EH (cell line): ENCODE measurements at places on chromosomes 4 and X.
A peak's percentile ranks its signal among the peaks of the same experiment; 100 is the strongest.

DNA sequence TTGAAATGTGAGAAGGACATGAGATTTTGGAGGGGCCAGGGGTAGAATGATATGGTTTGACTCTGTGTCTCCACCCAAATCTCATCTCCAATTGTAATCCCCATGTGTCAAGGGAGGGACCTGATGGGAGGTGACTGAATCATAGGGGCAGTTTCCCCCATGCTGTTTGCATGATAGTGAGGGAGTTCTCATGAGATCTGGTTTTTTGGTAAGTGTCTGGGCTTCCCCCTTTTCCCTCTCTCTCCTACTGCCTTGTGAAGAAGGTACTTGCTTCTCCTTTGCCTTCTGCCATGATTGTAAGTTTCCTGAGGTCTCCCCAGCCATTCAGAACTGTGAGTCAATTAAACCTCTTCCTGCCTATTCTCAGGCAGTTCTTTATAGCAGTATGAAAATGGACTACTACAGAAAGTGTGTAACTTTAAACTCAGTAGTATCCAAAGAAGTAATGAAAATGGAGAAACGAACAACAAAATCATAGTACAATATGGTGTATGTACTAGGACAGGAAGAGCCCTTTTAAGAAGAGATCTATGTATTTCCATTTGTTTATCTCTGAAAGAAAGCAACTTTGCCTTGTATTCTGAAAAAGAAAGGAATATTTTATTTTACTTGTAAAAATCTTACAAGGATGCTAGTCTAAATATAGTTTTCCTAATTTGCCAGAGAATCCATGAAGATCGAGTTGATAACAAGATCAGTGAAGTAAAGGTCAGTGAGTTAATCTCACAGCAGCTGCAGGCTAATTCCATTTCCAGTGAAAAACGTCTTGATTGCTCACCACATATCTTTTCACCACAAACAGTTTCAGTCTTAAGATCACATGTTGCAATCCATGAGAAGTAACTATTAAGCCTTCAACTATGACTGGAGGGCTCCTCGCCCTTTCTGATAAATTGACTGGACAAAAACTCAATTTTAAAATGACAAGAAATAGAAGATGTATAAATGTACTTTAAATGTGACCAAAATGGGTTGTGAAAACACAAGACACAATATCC is 20.5 kb downstream of the PKD2 start:
- peak; percentile 98 for DNase-seq

GRCh38 chr4:78058591-78059523 is 1.7 kb downstream of the FRAS1 start:
- peak; percentile 55 for DNase-seq

DNA sequence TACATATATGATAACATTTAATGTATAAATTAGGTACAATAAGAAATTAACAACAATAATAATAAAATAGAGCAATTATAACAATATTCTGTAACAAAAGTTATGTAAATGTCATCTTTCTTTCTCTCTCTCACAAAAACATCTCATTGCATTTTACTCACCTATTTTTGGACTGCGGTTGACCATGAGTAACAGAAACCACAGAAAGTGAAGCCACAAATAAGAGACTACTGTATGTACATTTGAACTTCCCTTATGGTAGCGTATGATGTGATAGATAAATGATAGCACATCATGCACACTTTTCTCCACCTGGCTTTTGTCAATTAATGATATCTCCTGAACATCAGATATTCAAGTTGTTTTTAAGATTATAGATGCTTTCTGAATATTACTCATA is 80.5 kb downstream of the HNRNPD start:
- DNase-seq, result no peak

DNA sequence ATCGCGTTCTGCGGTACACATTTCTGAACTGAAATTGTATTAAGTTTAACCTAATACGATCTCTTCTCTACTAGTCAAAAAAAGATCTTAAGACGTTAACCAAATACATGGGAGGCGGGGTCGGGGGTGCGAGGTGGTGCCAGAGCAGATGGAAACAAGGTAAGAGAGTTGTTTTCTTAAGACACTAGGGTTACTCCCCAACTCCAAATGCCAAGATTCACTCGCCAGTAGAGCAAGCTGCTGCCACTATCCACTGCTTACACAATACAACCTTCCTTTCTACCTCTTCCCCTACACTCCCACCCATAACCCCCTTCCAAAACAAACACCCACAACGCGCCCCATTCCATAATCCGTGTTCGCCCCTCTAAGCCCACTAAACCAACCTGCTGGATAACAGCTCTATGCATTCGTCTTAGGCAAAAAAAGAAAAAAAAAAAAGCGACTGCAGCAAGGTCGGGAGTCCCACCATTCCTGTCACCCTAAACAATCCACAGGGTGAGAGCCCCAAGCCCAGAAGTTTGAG is 1.3 kb downstream of the LCORL start:
- peak; percentile 18 for DNase-seq

DNA sequence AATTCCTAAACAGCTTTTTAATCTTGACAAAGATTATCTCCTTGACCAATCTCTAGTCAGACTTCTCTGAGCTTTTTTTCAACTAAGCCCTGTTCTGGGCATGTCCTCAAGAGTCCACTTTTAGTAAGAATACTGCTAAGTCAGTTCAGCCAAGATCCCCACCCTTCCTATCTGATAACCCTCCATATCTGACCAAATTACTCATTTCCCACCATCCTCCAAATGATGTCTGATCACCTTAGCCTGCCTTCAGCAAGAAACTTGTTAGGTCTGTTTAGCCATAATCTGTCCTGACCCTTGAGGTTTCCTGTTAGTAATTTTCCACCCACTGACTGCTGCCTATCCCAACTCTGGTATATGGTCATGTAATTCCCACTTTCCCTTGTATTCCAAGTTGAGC is 65.2 kb downstream of the FAM13A start:
- peak; percentile 17 for DNase-seq

- DNase-seq, result peak; percentile 40
Measured at GRCh38 chr4:153223427-153223801, 19.2 kb downstream of the TRIM2 start.

- DNase-seq, result no peak
Measured at GRCh38 chrX:81537723-81538122, 335.8 kb downstream of the SH3BGRL start.

DNA sequence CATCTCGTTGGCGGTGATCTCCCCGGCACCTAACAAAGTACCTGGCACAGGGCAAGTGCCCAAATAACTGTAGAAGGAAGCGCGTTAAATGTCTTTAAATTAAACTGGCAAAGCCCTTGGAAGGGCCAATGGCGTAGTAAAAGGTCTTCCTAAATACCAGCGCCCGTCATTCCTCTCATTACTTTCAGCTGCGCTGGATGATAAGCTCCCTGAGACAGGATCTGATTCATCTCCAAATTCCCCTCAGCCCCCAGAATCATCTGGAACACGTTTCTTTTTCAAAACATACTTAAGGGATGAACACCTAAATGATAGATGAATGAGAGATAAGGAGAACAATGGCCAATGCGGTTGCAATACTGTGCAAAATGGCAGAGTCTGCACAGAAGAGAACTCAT is 95.1 kb downstream of the AFAP1 start:
- DNase-seq, result peak; percentile 98

DNA sequence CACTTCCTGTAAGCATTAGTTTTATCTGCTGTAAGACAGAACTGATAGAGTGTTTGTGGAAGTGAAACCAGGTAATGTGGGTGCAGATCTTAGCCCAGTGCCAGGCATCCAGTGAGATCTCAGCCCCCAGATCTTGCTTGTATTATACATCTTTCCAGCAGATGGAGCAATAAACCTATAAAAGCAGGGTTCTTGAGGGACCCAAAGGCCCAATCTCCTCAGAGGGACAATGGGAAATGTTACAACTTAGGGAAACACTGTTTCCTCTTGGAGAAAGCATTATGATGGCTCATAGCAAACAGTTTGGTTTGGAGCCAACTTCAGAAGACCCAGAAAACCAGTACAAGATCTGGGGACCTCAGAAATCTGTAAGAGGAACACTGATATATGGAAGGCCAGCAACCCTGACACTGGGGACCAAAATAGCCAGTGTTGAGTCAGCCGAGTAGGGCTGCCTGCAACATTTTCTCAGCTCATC is 206.3 kb downstream of the SLC7A11 start:
- peak; percentile 78 for DNase-seq

DNA sequence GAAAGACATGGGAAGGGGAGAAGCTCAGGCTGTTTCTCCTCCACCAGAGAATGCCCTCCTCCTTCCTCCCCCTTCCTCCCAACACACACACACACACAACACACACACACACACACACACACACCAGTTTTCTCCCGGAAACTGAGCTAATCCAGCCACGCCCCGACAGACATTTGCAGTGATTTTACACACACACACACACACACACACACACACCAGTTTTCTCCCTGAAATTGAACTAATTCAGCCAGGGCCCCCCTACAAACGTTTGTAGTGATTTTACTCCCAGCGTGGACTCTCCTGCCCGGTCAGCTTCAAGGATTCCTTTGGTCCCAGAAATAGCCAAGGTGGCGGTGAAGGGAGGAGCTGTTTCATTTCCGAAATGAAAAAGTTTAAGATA is 32.9 kb upstream of the STX18 start:
- peak; percentile 81 for DNase-seq

GRCh38 chrX:154369449-154370299 is 4.8 kb downstream of the FLNA start:
- DNase-seq, result peak; percentile 96

GRCh38 chrX:135425026-135425965 is 3.6 kb downstream of the SMIM10L2A start:
- DNase-seq, result peak; percentile 2

- no peak for DNase-seq
Measured at GRCh38 chr4:88910101-88910500, 146.9 kb downstream of the FAM13A start.
